ENCODE measurements at places on chromosomes 5 and 9. TPM values are rescaled to one million over a fixed set of nuclear protein-coding genes. Genes with fewer than 3 reads are reported as not detected.

LCN9 gene
- total RNA-seq: 2.0 TPM

C9orf85 gene
- 17.9 TPM for total RNA-seq

ARID3C gene
- total RNA-seq: 0.26 TPM

TYRP1 gene
- 86.2 TPM for total RNA-seq

OR2S2 gene
- total RNA-seq: not detected

- no peak overlapping the region for H3K27ac ChIP-seq
- peak; percentile 70 for DNase-seq
Observed at GRCh38 chr5:669111-669841, 23.9 kb downstream of the TPPP start.

DNA sequence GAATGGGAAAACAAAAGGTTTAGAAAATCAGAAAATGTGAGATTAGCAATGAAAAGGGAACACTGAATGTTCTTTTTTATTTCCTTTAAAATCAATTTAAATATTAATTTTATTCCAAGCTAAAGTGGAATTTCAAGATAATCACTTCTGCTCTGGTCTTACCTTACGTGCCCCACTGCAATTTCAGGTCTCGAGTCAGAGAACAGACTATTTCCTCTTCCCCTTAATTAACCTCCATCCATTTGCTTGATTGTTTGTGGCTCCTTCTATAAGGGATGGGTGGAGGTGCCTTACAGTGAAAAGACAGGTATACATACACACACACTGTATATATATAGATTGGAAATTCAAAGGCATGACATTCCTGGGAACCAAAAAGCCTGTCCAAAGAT is 137.1 kb downstream of the SUSD1 start:
- H3K4me1 ChIP-seq: peaks cover 18% of the 10 kb centered on the region
- H3K27me3 ChIP-seq: no peaks in the 10 kb centered on the region
- peaks cover 35% of the 10 kb centered on the region for H3K36me3 ChIP-seq
- no peak overlapping the region for H3K4me3 ChIP-seq
- no peak overlapping the region for H3K27ac ChIP-seq

DNA sequence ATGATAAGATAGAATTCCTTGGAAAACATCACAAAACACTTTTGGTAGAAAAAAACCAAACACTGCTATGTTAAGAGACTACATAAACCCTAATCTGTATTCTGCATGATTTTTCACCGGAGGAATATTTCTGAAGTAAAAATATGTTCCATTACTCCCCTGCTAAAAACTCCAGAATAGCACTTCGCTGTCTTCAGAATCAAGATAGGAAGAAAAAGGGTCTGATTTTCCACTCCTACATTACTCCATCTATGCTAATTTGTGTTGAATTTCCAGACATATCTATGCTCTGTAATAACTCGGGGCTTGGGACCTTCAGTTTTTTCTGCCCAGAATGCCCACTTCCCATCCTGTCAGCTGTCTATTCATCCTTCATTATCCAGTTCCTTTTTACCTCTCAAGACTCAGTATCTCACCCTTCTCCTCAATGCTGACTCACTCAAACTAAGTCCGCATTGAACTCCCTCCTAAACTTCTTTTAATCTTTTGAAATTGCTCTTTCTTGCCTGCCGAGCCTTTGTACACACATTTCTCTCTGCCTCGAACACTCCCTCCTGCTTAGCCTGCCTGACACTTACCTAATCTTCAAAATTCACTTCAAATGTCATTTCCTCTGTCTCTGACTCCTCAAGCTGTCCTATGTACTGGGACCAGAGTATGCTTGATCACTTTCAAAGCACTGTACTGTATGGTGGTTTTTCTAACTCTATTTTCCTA is 171.0 kb downstream of the ARRDC3 start:
- no peaks in the 10 kb centered on the region for H3K4me1 ChIP-seq
- no peak overlapping the region for H3K4me3 ChIP-seq
- H3K27ac ChIP-seq: no peak overlapping the region
- no peaks in the 10 kb centered on the region for H3K27me3 ChIP-seq
- H3K36me3 ChIP-seq: no peaks in the 10 kb centered on the region
- DNase-seq: no peak

DNA sequence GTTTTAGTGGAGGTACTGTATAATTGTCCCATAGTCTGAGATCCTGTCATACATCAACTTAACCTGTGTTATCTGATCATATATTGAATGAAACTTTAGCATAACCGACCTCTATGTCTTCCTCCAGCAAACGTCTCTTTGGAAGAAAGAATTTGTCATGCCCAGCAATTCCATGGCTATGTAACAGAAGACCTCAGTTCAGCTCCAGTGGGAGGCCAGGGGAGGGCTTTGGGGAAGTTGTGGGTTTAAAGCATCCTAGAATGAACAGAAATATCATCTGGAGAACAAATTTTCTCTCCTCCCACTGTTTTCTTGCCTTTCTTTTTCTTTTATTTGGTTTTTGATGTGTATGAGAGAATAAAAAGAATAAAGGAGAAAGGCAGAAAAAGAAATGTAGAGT is 164.5 kb downstream of the GAS1 start:
- no peak for DNase-seq
- H3K27me3 ChIP-seq: peaks cover 8% of the 10 kb centered on the region
- no peak overlapping the region for H3K27ac ChIP-seq
- H3K4me1 ChIP-seq: peaks cover 21% of the 10 kb centered on the region

DNA sequence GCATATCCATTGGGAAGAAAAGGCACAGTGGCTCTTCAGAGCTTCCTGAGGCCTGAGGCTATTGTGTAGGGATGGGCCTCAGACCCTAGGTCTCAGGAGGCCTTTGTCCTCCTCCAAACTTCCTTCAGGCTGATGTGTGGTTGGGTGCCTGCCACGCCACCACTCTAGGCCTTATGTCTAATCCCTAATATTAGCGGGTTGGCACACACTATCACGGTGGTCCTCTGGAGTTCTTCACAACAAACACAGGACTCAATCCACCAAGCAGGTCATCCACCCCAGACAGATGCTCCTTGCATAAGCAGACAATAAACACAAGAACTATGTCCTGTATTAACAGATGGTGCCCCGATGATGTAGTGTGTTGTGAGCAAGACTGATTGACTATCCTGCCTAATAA is 31.0 kb upstream of the FSTL4 start:
- no peak for DNase-seq
- H3K27ac ChIP-seq: no peak overlapping the region
- H3K36me3 ChIP-seq: no peaks in the 10 kb centered on the region

Data from type B pancreatic cell (in vitro differentiated cells).